ENCODE measurements at places on chromosomes 11 and 22.

GRCh38 chr11:34480314-34480713 lies 33.3 kb downstream of the ELF5 start:
- no peak for DNase-seq

- no peak for DNase-seq
Measured at GRCh38 chr11:95360377-95361075, 129.5 kb upstream of the SESN3 start.

DNA sequence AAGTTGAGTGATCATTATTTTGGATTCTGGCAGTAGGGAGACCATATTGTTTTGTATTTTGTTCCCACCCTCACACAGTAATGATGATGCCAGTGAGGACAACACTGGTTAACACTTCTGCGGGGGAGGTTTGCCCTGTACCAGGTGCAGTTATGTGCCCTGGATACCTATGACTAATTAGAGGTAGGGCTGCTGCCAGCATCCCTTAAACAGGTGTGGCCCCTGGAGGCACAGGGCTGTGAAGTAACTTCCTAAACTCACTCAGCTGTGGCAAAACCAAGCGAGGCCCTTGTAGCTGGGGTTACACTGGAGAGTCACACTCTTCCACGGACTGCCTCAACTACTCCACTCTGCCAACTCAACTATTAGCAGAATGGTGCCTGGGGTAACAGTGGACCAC lies 64.5 kb downstream of the MCM5 start:
- DNase-seq = no peak

DNA sequence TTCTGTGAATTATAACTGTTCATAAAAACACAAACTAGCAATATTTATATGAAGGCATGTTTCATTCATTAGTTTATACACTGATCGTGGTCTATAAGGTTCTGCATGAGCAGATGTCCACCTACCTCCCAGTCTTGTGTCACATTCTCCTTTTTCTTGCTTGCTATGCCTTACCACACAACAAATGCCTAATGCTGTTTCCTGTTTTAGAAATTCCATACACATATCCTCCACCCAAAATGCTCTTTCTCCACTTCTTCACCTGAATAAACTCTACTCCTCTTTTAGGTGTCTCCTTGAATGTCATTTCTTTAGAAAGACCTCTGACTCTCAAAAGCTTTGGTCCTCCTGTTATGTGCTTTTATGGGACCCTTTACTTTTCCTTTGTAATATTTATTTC lies 88.9 kb downstream of the BDNF start:
- no peak for DNase-seq

DNA sequence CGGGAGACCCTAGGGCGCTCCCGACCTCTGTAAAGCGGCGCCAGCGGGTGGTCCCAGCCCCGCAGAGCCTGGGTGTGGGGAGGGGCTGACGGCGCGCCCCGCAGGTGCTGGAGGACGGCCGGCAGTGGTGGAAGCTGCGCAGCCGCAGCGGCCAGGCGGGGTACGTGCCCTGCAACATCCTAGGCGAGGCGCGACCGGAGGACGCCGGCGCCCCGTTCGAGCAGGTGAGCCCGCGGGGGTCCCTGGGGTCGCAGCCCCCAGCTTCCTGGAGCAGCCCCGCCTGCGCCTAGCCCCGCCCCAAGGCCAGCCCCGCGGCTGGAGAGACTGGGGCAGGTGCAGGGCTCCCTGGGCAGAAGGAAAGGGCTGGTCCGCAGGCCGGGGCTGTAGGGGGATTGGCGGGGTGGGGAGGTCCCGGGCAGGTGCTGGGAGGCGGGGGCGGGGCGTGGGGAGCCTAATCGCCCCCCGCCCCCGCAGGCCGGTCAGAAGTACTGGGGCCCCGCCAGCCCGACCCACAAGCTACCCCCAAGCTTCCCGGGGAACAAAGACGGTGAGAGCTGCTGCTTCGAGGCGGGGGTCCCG lies 19.7 kb downstream of the EPS8L2 start:
- no peak for DNase-seq
